ENCODE measurements at places on chromosomes 13 and 19. TPM values are rescaled to one million over a fixed set of nuclear protein-coding genes. Genes with fewer than 3 reads are reported as not detected.

GRCh38 chr13:104632736-104633135 lies 1566.5 kb upstream of the SLC10A2 start:
- DNase-seq = no peak

- no peak for DNase-seq
These were observed 161.4 kb upstream of the SOX1 start for GRCh38 chr13:111905609-111905945.

GRCh38 chr19:41694196-41694595 lies 6.1 kb upstream of the CEACAM7 start:
- no peak for DNase-seq

GRCh38 chr13:110217085-110217484 lies 89.9 kb downstream of the COL4A1 start:
- DNase-seq = no peak

- DNase-seq = no peak
These were observed 9.0 kb upstream of the NFIC start for GRCh38 chr19:3357271-3357991.

- DNase-seq = no peak
These were observed 1435.2 kb downstream of the UQCRFS1 start for GRCh38 chr19:27777726-27778125.

IFNL4 gene
- total RNA-seq = not detected

DNA sequence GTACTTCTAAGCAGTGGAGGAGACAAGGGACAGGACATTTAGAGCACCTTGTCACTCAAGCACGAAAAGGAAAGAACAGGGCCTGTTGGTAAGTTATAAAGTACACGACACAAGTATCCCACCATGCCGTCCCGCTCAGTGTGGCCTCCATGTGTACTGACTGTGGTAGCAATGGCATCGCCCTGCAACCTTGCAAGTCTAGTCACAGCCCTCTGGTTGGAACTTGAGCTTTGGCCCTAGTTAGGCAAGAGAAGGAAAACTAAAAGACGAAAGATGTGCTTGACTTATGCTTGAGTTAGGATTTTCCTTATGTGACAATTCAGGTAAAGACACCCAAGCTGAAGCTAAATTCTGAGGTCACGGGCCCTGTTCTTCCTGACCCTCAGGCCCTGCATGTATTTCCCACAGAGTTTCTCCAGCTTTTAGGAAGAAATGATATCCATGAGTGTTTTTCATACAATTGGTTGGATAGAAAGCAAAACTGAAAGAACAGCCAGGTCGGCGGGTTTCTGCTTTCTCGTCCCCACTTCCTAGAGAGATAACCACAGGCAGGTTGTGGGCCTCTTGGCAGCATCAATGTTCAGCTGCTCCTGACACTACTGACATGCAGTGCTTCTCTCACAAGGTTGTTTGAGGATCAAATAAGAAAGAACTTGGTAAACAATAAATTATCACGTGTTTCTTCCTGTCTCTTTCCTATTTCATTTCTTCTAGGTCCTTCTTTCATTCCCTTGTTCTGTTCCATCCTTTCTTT lies 216.2 kb downstream of the IRS2 start:
- no peak for DNase-seq
